Liver (tissue), 10 donors: ENCODE measurements at places on chromosomes 2 and 18. TPM values are rescaled to one million over a fixed set of nuclear protein-coding genes. Genes with fewer than 3 reads are reported as not detected.
A peak's percentile ranks its signal among the peaks of the same experiment; 100 is the strongest.

Gene IL36G
- polyA plus RNA-seq = not detected

Gene LONRF2
- 0.24 TPM for polyA plus RNA-seq

Gene SLC19A3
- polyA plus RNA-seq = 4.2 TPM

DNA sequence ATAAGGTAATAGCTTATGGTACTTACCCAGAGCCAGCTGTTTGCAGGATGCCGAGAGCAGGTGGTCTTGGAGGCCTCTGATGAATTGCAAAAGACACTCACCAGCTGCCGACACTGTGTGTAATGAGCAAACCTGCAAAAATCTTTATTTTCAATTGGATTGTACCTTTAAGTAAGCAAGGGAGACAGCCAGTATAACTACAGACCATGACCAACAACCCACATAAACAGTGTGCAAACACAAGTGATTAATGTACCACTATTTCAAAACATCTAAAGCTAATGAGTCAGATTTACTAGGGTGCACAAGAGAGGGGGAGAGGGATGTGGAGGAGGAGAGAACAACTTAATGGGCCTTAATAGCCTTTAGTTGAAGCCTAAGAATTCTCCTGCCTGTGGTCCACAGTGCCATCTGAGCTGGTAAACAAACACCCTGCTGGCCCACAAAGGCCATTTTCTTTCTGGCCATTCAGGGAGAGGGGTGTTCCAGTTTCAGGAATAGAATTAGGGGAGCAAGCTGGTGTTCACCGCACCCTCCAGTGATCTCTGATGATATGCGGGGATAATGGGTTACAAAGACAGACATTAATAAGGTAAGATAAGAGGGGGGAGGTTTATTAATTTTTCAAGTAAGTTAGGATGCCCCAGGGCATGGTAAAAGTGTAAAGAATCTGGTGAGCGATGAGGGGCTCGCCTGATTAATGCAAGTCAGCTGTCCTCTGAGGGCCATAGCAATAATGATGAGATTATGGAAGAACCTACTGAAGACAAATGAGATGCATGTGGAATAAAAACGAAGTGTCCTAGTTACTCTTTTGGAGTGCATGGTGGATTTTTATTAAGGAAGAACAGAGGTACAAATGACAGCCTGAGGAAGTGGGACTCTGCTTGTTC, 196.4 kb downstream of the HRH4 start:
- no peak for DNase-seq
- no peak overlapping the region for H3K4me3 ChIP-seq
- H3K4me1 ChIP-seq = no peaks in the 10 kb centered on the region
- H3K36me3 ChIP-seq = no peaks in the 10 kb centered on the region
- H3K27ac ChIP-seq = no peak overlapping the region

DNA sequence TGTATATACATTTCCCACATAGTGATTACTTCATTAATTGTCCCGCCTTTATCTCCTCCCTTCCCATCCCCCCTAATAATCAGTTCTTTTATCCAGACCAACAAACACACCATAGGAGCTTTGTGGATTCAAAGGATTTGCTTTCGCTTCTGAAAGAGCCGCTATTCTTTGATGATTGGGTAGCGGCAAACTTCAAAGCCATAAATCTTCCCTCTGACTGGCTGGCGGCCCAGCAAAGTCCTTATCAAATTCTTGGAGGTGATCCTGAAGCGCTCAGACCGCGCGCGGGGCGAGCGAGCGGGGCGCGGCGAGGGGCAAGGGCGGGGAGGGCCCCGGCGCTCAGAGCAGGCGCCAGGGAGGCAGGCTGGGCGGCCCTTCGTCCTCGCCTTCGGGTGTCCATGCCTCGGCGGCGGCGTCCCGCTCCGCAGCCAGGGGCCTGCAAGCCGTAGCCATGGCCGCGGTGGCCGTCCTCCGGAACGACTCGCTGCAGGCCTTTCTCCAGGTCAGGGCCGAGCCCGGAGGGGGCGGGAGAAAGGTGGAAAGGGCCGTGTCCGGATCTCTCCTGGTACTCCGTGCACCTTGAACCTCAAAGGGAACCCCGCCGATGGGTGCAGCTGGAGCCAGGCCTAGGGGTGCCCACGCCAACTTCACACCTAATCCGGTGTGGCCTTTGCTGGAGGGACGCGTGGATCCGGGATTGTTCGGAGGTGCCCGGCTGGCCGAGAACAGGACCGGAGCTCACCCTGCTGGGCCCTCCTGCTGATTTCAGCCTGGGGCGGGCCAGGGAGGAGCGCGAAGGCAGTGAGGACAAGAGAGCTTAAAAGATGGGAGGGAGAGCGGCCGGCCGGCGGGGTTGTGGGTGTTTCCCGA, at the start of gene SP5:
TSS of gene SP5 (plus strand) at position 276 of the 870 bp plus-strand sequence. CDS start at position 452, 176 bp downstream.
- no peaks in the 10 kb centered on the region for H3K27me3 ChIP-seq
- DNase-seq = peak; percentile 41
- peaks cover 16% of the 10 kb centered on the region for H3K4me1 ChIP-seq
- peak within 1 kb of the TSS; percentile 66 for H3K27ac ChIP-seq
- peak within 1 kb of the TSS; percentile 64 for H3K4me3 ChIP-seq
- H3K36me3 ChIP-seq = peaks cover 2% of the 10 kb centered on the region

DNA sequence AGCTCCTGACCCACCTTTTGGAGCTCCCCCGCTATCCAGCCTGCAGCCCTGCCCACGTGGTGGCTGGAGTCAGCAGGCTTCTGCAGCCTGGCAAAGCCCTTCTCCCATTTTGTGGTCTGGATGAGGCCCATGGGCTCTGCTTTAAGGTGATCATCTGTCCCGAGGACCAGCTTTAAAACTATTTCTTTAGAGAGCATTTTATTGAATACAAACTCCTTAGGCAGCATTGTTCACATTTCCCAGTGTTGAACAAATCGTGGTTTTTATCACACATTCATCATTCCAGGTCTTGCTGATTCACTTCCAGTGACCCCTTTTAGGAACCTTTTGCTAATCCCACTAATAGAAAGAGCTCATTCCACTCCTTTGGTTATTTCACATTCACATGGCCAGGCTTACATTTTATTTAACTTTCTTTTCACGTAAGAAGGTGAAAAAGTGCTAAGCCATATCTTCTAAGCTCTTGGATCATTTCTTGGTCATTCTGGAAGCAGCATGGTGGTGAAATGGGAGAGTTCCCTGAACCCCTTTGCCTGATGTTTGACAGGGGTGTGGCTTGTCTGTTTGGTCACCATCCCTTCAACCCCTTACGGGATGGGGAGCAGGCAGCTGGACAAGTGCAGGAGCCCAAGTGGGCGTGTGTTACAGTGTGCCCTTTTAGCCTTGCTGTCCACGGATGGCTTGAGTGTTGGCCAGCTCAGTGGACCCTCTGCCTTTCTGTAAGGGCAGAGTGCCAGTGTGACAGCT, 80.4 kb upstream of the RAPGEF4 start:
- H3K4me1 ChIP-seq = no peaks in the 10 kb centered on the region
- no peak overlapping the region for H3K4me3 ChIP-seq
- no peaks in the 10 kb centered on the region for H3K36me3 ChIP-seq
- no peaks in the 10 kb centered on the region for H3K27me3 ChIP-seq

GRCh38 chr2:147464737-147465357, 380.0 kb upstream of the ACVR2A start:
- H3K4me3 ChIP-seq = no peak overlapping the region
- H3K36me3 ChIP-seq = no peaks in the 10 kb centered on the region
- no peak overlapping the region for H3K27ac ChIP-seq
- H3K4me1 ChIP-seq = peaks cover 2% of the 10 kb centered on the region
- no peak for DNase-seq
- H3K27me3 ChIP-seq = no peaks in the 10 kb centered on the region

GRCh38 chr2:107407017-107407416, 419.7 kb upstream of the RGPD4 start:
- DNase-seq = no peak
- no peak overlapping the region for H3K4me3 ChIP-seq
- H3K4me1 ChIP-seq = no peaks in the 10 kb centered on the region
- no peaks in the 10 kb centered on the region for H3K27me3 ChIP-seq
- no peak overlapping the region for H3K27ac ChIP-seq

- H3K27me3 ChIP-seq = no peaks in the 10 kb centered on the region
- no peak overlapping the region for H3K27ac ChIP-seq
- H3K4me1 ChIP-seq = no peaks in the 10 kb centered on the region
- no peak for DNase-seq
- H3K36me3 ChIP-seq = no peaks in the 10 kb centered on the region
Observed at GRCh38 chr2:183946193-183946592, 652.1 kb upstream of the ZNF804A start.

GRCh38 chr18:36152781-36153180, 23.1 kb downstream of the ELP2 start:
- H3K4me3 ChIP-seq = no peak overlapping the region
- H3K27ac ChIP-seq = peak overlapping the region; percentile 61
- DNase-seq = no peak
- no peaks in the 10 kb centered on the region for H3K27me3 ChIP-seq

GRCh38 chr2:152022090-152022489, 76.8 kb downstream of the CACNB4 start:
- H3K4me1 ChIP-seq = peaks cover 7% of the 10 kb centered on the region
- no peak overlapping the region for H3K4me3 ChIP-seq
- no peaks in the 10 kb centered on the region for H3K36me3 ChIP-seq

DNA sequence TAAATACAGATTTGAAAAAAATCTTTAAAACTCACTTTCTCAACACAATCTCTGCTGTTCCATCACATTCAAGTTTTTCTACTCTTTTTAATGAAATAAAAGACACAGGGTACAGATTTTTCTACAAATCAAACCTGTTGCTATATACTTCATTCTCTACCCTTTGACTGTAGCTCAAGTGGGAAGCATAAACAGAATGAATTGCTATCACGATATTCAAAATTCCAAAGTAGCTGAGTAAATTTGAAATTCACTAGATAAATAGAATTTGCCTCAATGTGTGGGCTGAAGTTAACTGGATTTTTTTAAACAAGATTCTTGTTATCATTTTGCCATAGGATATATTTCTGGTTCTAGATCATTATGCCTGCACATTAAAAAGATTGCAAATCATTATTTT, 185.9 kb downstream of the ZNF521 start:
- no peak overlapping the region for H3K27ac ChIP-seq
- no peaks in the 10 kb centered on the region for H3K27me3 ChIP-seq
- no peak overlapping the region for H3K4me3 ChIP-seq
- peaks cover 2% of the 10 kb centered on the region for H3K4me1 ChIP-seq
